NCI-H1092 treated with DMSO at 0.1 percent for 48 hours (cell line): ENCODE measurements at places on chromosomes 1 and 21.

- no peak for DNase-seq
Measured at GRCh38 chr1:83098791-83099190, 900.1 kb downstream of the TTLL7 start.

DNA sequence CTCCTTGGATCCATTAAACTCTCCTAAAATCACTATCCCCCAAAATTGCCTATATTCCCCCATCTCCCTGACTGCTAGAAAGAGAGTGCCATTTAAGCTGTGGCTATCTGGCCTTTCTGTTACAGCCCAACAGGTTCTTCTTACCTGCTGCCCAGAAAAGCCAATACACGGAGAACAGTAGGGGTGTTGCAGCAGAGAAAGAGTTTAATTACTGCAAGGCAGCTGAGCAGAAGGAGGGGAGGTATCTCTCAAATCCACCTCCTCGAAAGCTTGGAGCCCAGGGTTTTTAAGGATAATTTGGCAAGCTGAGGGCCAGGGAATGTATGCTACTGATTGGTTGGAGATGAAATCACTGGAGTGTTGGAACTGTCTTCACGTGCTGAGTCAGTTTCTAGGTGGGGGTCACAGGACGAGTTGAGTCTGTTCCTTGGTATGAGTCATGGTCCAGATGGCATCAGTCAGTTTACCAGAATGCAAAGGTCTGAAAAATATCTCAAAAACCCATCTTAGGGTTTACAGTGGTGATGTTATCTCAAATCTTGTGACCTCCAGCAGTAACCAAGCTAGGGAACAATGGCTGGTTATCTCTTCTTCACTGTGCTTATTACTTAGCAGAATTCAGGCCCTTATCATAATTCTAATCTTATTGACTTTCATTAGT, 89.8 kb downstream of the SMYD3 start:
- DNase-seq = no peak

DNA sequence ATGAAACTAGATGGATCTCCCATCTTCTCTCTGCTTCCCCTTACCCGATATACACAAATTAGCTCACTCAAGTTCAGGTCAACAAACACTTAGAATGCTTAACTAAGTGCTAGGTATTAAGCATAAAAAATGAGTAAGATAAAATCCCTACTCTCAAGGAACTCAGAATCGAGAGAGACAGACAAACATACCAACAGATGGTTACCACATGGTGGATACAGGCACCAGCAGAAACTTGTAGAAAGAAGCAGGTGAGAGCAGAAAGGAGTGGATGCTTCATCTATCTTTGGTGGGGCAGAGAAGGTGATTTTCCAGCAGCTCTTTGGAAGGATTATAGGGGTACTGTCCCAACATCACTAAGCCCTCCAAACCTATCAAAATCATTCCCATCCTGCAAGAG, 32.2 kb downstream of the C8B start:
- no peak for DNase-seq

- DNase-seq = no peak
Measured at GRCh38 chr1:42941640-42942330, 16.9 kb downstream of the SLC2A1 start.

DNA sequence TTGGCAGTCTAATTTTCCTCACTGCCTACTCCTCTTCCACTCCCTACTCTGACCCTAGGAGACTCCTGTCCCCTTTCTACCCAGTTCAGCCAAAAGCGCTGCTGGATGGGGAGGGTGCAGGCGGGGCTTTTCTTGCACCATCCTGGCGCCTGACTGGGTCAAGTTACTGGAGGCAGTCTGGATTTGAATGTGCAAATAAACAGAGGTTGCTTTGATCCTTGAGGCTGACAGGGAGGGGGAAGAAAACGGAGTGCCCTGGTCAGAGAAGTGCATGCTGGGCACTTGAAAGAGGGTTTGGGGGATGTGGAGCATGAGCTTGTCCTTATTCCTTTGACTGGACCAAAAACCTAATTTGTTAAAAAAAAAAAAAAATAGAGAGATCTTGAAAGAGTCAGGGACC, 76.8 kb upstream of the SOX13 start:
- DNase-seq = no peak

DNA sequence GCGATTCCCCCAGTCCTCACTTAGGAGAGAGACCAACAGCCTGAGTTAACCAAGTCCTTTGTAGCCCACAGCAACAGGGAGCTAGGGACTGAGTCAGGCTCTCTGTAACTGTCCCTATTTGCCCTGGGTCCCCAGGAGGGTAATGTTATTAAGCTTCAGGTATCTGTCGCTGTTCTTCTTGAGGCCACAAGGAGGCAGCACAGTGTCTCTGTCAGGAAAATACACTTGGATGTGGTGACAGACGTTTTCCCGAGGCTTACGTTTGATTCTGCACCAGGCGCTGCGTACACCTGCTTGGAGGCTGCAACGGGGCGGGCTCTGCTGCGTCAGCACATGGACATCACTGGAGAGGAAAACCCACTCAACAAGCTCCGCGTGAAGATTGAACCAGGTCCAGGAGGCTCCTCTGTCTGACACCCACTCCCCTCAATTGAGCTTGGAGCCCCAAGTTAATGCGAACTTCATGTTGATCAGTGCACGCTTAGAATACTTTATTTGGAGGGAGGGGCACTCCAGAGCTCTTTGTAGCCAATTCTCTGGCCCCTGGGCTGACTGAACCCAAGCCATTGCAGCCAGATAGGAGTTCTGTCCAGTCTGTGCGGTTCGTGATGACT, 10.7 kb upstream of the ELF3 start:
- DNase-seq = peak; percentile 79

GRCh38 chr1:204751883-204752687, 66.5 kb upstream of the LRRN2 start:
- DNase-seq = no peak

- peak; percentile 62 for DNase-seq
Measured at GRCh38 chr1:237851210-237851845, 39.4 kb downstream of the ZP4 start.

DNA sequence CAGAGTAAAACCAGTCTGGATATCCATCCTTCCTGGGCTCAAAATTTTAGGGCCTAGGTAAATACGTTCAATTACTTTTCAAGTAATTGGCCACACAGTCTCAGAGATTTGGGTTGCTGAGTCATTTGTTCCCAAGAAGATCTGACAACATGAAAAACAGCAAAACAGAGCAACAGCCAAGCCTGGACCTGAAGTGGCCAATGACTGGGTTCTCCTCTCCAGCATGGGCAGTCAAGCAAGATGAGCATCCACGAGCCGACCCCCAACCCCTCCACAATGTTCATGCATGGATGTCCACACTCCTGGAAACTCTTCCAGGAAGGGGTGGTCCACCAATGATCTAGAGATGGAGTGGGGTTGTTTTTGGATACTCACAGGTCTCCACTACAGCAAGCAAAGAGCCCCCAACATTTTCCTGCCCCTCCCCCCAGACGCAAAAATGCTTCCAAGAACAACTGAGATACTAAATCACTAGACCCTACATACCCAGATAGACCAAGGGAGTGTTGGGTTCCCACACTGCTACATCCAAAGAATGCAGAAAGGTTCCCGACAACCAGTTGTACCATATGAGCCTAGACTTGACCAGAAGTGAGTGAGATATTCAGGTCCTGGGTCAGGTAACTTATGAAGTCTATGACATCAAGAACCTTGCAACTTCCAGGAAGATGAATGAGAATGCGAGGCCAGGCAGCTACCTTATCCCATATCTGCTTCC, 73.0 kb downstream of the CD46 start:
- DNase-seq = no peak

- no peak for DNase-seq
Measured at GRCh38 chr1:41915786-41916571, 2.7 kb downstream of the HIVEP3 start.

- no peak for DNase-seq
Measured at GRCh38 chr21:26412885-26413284, 160.2 kb downstream of the CYYR1 start.

- no peak for DNase-seq
Measured at GRCh38 chr1:86636898-86637297, 67.5 kb upstream of the SH3GLB1 start.

DNA sequence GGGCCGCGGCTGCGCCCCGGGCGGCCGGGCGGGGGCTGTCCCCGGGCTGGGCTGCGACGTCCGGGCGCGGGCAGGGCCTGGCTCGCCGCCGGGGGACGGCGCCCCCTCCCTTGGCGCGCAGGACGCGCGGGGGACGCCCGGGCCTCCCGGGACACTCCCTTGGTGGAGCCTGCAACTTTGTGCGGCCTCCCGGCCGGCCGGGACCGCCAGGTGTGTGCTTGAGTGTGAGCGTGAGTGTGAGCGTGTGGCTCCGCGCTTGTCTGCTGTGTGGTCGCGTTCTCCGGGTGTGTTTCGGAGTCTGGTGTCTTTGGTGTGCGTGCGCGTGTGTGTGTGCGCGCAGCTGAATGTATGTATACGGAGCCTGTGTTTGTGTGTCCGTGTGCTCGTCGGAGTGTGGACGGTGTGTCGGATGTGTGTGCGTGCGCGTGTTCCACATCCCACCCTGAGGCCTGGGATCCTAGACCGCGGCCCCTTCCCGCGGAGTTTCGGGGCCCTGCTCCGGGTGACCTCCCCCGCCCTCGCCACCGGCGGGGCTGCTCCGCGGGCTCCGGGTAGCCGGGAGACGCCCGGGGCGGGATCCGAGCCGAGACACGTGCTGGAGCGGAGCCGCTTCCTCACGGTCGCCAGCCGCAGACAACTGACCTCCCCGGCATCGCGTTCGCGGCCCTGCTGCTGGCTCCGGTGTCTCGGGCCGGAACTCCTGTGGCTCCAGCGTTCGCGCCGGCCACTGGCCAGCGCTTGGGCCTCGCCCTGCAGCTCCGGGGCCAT, 1.7 kb downstream of the PTPRU start:
- no peak for DNase-seq

GRCh38 chr21:33230545-33231324, 997 bp downstream of the IFNAR2 start:
- peak; percentile 38 for DNase-seq

- DNase-seq = no peak
Measured at GRCh38 chr1:68141071-68142021, 90.9 kb upstream of the DIRAS3 start.

DNA sequence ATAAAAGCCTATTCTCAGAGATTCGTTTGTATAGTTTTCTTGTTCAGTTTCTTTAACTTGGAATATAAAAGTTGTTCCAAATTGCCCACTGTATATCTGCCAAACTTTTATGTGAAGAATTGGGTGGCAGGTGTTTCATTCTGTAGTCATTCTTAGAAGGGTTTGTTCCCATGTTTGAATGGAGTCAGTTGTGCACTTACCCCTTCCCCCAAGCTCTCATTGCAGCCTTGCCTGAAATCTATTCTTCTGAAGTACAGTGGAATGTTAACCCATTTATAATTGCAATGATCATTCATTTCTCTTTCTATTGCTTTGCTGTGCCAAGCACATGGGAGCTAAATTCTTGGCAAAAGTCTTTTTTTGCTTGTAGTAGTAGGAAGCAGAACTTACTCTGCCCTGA, 375.3 kb upstream of the C1orf87 start:
- no peak for DNase-seq

GRCh38 chr1:173473599-173474011, 3.5 kb upstream of the PRDX6 start:
- no peak for DNase-seq

- DNase-seq = no peak
Measured at GRCh38 chr1:53311702-53312305, 16.1 kb downstream of the LRP8 start.

- no peak for DNase-seq
Measured at GRCh38 chr21:29805105-29805504, 134.7 kb downstream of the GRIK1 start.

GRCh38 chr21:33064623-33065390, 5.1 kb upstream of the OLIG1 start:
- no peak for DNase-seq

DNA sequence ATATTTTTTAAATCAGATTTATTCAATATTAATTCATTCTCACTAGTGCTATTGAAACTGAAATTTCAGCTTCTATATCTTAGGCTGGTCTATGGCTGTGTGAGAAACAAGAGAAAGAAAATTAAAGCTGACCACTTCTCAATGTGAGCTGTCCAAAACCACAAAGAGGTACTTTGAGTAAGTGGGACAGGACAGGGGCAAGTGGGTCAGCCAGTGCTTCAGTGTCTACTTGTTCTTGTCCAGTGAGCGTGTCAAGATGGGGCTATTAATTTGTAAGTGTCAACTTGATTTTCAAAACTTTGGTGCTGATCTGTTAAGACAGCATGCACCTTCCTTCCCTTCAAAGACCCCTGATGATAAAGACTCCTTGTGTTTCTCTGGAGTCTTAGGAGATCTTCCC, 533.9 kb downstream of the PLPP3 start:
- no peak for DNase-seq

DNA sequence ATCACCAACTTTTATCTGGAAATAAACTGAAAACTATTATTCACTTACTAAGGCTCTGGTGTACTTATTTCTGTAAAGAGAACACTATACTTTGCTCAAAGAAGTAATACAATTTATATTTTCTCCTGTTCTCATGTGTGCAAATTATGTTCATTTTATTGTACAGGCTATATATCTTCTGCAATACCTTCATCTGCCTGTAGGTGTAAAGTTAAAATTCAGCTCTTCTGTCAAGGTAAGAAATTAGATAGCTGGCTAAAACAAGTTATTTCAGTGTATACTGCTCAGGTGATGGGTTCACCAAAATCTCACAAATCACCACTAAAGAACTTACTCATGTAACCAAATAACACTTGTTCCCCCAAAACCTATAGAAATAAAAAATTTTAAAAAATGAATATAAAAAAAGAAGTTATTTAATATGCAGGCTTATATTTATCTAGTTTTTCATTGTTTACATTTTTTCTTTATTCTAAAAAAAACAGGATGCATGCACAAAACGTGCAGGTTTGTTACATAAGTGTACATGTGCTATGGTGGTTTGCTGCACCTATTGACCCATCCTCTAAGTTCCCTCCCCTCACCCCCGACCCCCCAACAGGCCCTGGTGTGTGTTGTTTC, 81.5 kb downstream of the PTGER3 start:
- no peak for DNase-seq

GRCh38 chr1:83520797-83521196, 478.1 kb downstream of the TTLL7 start:
- DNase-seq = no peak
